Osteoblast (primary cell): ENCODE measurements at places on chromosomes 6 and 20. TPM values are rescaled to one million over a fixed set of nuclear protein-coding genes. Genes with fewer than 3 reads are reported as not detected.

- H3K27ac ChIP-seq, result no peak overlapping the region
- H3K4me3 ChIP-seq, result no peak overlapping the region
- no peaks in the 10 kb centered on the region for H3K27me3 ChIP-seq
Measured at GRCh38 chr6:93624408-93624807, 205.0 kb upstream of the EPHA7 start.

PTCRA gene
- total RNA-seq, result not detected in 2 replicates

DNA sequence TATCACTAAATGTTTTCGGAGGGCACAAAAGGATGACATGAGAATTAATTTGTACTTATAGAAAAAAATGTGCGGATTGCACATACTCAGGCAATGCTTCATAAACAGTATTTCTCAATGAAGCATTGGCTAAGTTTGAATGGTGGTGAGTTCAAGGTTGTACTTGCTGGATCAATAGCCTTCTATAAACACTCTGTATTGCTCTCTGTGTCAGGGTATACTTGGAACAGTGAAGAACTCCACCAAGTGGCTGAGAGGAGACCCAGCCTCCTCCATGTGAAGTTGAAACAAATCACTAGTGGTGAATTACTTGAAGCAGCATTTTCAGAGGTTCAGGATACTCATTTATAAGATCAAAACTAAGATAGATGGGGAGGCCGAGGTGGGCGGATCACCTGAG lies 360.6 kb downstream of the RIMS1 start:
- no peak overlapping the region for H3K27ac ChIP-seq
- no peaks in the 10 kb centered on the region for H3K27me3 ChIP-seq
- H3K4me3 ChIP-seq, result no peak overlapping the region
- no peaks in the 10 kb centered on the region for H3K36me3 ChIP-seq

CNR1 gene
- total RNA-seq, result not detected in 2 replicates

PRRT1 gene
- total RNA-seq, result under 0.01 TPM in 1 of 2 replicates, not detected in the other

GRCh38 chr20:14235355-14235754 lies 102.1 kb downstream of the FLRT3 start:
- no peaks in the 10 kb centered on the region for H3K27me3 ChIP-seq
- no peaks in the 10 kb centered on the region for H3K36me3 ChIP-seq
- no peak overlapping the region for H3K27ac ChIP-seq
- peak; percentile 9 for DNase-seq
- no peaks in the 10 kb centered on the region for H3K4me1 ChIP-seq

DNA sequence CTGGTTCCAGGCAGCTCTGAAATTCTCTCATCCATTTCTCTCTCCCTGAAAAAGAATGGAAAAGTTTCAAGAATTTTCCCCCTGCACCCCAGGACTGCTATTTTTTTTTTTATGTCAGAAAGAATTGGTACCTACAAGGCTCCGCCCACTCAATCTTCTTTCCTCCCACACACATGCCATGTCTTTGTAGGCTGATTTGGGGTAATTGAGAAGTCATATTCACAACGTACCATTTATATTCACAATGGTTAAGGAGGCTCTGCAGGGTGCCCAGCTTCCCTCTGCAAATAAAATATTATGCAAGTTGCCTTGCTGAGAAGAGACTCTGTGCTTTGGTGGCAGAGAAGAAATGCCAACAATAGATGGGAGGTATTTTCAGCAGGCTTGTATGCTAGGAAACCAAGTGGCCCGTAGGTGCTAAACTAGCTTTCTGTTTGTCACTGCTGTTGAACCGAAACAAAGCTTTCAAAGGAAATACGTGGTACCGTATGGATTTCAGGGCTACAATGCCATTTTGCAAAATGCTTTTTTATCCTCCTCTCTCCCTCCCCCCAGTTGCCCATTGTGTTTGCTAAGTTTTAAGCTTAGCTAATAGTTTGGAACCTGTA lies 150.0 kb downstream of the PHACTR1 start:
- no peaks in the 10 kb centered on the region for H3K36me3 ChIP-seq
- no peaks in the 10 kb centered on the region for H3K4me1 ChIP-seq
- no peaks in the 10 kb centered on the region for H3K27me3 ChIP-seq

DNA sequence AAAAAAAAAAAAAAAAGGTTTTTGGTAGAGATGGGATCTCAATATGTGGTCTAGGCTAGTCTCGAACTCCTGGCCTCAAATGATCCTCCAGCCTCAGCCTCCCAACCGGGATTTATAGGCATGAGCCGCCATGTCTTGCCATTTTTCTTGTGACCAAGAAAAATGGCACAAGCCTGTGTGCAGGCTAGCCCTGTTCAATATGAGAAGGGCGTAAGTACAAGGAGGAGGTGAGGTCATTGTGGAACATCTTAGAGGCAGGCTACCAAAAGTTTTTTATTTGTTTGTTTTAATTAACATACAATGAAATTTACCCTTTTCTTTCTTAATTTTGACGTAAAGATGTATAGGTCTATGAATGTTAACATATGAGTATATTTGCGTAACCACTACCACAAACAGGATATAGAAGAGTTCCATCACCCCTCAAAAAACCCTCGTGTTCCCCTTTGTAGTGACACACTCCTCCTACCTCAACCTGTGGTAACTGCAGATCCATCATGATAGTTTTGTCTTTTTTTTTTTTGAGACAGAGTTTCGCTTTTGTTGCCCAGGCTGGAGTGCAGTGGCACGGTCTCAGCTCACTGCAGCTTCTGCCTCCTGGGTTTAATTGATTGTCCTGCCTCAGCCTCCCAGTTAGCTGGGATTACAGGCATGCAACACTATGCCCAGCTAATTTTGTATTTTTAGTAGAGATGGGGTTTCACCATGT lies 28.3 kb upstream of the KIF3B start:
- H3K4me1 ChIP-seq, result peaks cover 3% of the 10 kb centered on the region
- H3K27me3 ChIP-seq, result no peaks in the 10 kb centered on the region
- no peak overlapping the region for H3K27ac ChIP-seq

GPSM3 gene
- 0.88 and 1.1 TPM in 2 replicates for total RNA-seq

RBM39 gene
- 274 and 300 TPM in 2 replicates for total RNA-seq
